ENCODE measurements at places on chromosomes 16 and 17. TPM values are rescaled to one million over a fixed set of nuclear protein-coding genes. Genes with fewer than 3 reads are reported as not detected.

The PDE6G gene
- 0.67 TPM for polyA plus RNA-seq

The RAPGEFL1 gene
- polyA plus RNA-seq = 6.6 TPM

The DOC2A gene
- polyA plus RNA-seq = 0.22 TPM

The CDH3 gene
- polyA plus RNA-seq = 0.01 TPM

The ITGB4 gene
- polyA plus RNA-seq = 7.5 TPM

The KRT13 gene
- polyA plus RNA-seq = not detected

The KRT26 gene
- polyA plus RNA-seq = not detected

The ZPBP2 gene
- polyA plus RNA-seq = not detected

The SLFN14 gene
- polyA plus RNA-seq = not detected

The MYH1 gene
- polyA plus RNA-seq = not detected

The TRPV2 gene
- polyA plus RNA-seq = 5.2 TPM

The GP1BA gene
- 0.19 TPM for polyA plus RNA-seq

The HSF4 gene
- 5.9 TPM for polyA plus RNA-seq

The PRDM7 gene
- not detected for polyA plus RNA-seq

The CHD9NB gene
- polyA plus RNA-seq = 0.21 TPM

The KRT33B gene
- polyA plus RNA-seq = not detected

The TRPV3 gene
- polyA plus RNA-seq = 0.65 TPM

The NDRG4 gene
- 873 TPM for polyA plus RNA-seq

The KRT25 gene
- not detected for polyA plus RNA-seq

The TENT4B gene
- polyA plus RNA-seq = 5.3 TPM

The GPRC5B gene
- 97.5 TPM for polyA plus RNA-seq

The CDH5 gene
- 62.3 TPM for polyA plus RNA-seq

The ADCY9 gene
- polyA plus RNA-seq = 11.8 TPM

The TTLL6 gene
- 0.07 TPM for polyA plus RNA-seq

The OR2C1 gene
- polyA plus RNA-seq = not detected

The MPV17L gene
- 5.2 TPM for polyA plus RNA-seq

The HID1 gene
- 6.7 TPM for polyA plus RNA-seq

The RHOT2 gene
- 77.2 TPM for polyA plus RNA-seq

The TP53TG3B gene
- not detected for polyA plus RNA-seq

The FOXC2 gene
- polyA plus RNA-seq = 1.0 TPM

The FBXW10B gene
- polyA plus RNA-seq = 0.84 TPM

The PPP1R1B gene
- 2.5 TPM for polyA plus RNA-seq
